ENCODE measurements at places on chromosomes 16 and 17. TPM values are rescaled to one million over a fixed set of nuclear protein-coding genes. Genes with fewer than 3 reads are reported as not detected.

DNA sequence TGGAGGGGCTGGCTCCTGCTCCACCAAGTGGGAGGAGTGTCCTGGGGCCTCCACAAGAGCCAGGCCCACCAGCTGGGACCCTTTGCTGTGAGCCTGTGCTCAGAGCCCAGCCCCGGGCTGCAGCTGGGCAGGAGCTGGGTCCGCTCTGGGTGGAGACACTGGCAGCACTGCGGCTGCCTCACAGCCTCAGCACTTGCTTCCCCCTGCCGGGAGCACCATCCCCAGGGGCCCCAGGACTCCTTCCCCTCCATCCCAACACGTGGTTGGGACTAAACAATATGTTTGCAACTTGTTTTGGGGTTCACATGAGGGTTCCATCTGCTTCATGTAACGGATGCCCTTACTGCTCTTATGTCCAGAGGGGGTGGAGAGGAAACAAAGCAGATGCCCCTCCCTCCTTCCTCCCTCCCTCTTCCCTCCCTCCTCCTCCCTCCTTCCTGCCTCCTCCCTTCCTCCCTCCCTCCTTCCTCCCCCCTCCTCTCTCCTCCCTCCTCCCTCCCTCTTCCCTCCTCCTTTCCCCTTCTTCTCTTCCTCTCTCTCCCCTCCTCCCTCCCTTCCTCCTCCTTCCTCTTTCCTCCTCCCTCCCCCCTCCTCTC is 16.3 kb upstream of the CBFA2T3 start:
- DNase-seq, result no peak

The CCL18 gene
- not detected for polyA plus RNA-seq

The MFAP4 gene
- polyA plus RNA-seq, result 155 TPM

The FOXN1 gene
- polyA plus RNA-seq, result not detected

- no peak for DNase-seq
Observed at GRCh38 chr17:79029327-79030009, 5.5 kb downstream of the C1QTNF1 start.

DNA sequence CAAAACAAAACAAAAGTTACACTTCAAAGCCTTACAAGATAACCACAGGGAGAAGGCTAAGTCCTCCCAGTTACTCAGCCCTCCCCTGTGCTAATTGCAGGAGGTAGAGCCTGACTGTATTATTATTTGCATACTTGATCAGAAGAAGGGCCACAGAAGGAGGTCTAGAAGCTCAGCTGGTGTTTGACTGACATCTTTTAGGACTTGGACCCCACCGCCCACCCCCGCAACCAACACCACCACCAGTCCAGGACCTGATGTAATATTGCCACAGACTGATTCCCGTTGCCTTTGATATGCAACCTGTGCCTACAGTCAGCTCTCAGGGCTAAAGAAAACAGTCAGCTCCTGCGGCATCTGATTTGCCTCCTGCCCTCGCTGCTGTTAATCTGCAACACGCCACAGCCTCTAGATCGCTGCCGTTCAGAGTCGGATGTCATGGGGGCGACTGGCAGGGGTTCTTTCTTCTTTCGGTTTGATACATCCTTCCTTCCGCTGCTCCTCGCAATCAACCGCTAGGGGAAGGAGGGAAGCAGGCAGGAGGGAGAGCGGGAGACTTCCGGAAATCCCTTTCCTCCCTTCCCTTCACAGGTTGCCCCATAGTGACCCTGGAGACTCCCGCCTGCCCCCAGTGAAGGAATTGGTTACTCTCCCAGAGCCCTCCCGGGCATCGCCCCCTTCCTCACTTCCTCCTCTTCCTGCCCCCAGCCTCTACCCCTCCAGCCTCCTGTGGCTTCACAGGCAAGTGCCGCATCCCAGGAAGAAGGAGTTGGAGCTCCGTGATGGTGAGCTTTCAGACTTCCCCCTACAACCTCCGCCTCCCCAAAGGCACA is 90.5 kb upstream of the SOX9 start:
- peak; percentile 80 for DNase-seq

Measured in GM23248 (cell line).